ENCODE measurements at places on chromosomes 11 and 22.
A peak's percentile ranks its signal among the peaks of the same experiment; 100 is the strongest.

DNA sequence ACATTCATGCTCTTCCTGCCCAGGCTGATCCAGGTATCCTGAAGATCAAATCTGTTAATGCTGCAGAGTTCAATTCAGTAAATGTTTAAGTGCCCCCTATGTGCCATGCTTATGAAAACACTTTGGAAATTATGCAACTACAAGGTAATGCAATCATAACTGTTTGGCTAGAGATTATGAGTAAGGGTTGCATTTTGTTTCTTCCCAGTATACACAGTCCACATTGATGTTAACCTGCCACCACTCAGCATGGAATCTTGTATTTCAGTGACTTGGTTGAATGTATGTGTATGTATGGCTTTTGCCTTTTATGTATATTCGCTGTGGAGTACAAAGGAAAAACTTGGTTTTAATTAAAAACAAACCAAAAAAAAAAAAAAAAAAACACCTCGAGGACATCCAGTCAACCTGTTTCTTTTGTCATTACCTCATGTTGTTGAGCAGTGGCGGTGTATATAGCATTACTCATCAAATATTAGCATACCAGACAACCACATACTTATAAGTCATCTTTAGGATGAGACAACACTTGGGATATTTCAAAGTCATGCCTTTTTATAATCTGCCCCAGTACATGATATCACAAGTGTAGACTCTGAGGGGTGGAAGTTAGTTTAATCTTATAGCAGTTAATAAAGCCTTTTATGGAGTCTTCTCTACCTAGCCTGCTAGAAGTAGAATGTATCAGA is 86.1 kb upstream of the HORMAD2 start:
- DNase-seq = no peak

DNA sequence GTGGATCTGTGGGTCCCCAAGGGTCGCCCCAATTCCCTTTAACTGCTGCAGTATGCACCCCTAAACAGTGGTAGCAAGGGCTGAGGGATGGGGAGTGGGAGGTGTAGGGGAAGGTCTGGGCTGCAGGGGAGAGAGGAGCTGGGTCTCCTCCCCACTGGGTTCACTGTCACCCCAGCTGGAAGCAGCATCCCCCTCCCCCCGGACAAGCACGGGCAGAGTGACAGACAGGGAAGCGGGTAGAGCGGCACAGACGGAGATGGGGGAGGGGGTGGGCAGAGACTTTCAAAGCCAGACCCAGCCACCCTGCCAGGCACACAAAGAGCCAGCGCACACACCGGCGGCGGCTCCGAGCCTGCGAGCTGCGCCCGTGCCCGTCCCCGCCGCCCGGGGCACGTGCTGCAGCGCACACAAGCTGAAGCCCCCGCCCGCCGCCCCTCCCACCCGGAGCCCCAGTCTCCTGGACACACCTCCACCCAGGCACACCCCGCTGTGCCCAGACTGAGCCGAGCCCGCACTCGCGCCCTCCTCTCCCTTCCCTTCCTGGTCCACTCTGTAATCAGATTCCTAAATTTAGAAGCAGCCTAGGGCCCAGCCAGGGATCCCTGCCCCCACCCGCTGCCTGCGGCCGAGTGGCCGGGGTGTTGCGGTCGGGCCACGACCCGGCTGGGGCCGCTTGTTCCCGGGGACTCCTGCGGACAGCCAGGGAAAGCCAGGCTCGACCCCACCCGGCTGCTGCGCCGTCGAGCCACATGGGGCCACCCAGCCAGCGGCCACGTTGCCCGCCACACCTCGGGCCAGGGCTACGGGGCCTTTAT is 935 bp upstream of the RCOR2 start:
- DNase-seq = peak; percentile 80

- DNase-seq = no peak
These were observed 76.6 kb downstream of the CELSR1 start for GRCh38 chr22:46460857-46461256.

DNA sequence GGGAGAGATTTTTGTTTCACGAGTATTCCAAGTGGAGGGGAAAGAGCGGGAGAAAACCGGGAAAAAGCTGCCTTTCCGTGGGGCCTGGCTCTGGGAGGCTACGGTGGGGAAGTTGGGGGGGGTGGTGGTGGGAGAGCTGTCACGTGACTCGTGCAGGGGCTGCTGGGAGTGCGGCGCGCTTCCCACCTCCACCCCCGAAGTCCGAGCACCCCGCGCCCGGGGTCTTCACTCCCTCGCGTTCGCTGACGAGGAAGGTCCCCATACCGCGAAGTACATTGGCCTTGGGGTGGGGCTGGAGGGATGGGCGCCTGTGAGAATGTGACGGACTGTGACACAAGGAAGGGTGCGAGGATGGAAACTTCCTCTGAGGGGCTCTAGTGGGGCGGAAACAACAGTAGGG is at the start of gene TEX12:
Gene TEX12 (plus strand): TSS at position 228 of the 400 bp plus-strand sequence. CDS start 1,897 bp downstream, outside the sequence.
- DNase-seq = no peak

DNA sequence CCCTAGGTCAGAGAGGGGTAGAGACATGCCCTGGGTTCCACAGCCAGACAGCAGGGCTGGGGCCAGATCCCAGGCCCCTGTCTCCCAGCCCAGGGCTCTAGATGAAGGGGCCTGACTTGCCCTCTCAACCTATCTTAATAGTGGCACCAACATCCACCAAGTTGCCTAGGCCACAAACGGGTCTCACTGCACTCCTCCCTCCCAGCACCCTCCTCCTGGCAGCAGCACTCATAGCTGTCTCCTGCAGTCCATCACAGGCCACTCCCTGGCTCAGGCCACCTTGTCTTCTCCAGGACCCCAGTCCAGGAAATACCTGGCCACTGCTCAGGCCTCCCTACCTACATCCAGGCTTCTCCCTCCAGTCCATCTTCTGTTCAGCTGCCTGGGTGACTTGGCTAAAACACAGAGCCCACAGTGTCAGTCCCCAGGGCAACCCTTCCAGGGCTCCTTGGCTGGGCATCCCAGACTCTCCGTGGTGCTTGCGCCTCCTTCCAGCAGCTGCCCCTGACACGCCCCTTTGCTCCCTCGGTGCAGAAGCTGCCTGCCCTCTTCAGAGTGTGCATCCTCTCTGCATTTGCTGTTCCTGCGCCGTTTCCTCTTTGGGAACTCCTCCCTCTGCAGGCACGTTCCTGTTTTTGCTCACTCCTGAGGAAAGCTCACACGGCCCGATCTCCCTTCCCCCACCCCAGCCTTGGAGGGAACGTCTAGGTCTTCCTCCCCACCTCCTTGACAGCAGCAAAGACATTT is 40.5 kb downstream of the LRRC32 start:
- no peak for DNase-seq

DNA sequence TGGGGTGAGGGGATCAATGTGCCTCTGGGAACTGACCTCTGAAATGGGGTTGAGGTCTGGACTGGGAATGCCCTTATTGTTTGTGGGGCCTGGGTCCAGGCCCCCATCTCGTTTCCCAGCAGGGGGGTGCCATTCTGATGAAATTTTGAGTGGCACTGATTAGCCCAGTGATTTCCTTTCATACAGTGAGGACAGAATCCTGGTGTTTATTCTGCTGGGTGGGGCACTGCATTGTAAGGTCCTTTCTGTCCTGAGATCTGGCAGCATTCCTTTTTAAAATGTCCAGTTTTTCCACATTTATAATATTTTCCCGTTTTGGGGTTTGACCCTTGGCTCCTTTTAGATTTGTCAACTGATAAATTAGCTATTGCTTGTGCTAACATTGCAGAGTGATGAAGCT is 27.1 kb downstream of the OR10A6 start:
- DNase-seq = no peak

DNA sequence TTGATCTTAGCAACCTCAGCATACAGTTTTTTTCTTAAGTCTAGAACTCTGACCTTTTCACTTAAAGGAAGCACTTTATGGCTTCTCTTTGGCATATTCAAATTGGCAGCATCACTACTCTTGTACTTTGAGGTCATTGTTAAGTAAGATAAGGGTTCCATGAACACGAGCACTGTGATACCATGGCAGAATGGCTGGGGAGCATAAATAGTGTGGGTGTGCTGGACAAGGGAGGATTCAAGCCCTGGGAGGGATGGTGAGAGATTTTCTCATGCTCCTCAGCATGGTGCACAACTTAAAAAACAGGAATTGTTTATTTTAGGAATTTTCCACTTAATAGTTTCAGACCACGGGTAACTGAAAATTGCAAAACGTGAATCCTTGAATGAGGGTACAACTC is 111.4 kb downstream of the ATXN10 start:
- DNase-seq = no peak

DNA sequence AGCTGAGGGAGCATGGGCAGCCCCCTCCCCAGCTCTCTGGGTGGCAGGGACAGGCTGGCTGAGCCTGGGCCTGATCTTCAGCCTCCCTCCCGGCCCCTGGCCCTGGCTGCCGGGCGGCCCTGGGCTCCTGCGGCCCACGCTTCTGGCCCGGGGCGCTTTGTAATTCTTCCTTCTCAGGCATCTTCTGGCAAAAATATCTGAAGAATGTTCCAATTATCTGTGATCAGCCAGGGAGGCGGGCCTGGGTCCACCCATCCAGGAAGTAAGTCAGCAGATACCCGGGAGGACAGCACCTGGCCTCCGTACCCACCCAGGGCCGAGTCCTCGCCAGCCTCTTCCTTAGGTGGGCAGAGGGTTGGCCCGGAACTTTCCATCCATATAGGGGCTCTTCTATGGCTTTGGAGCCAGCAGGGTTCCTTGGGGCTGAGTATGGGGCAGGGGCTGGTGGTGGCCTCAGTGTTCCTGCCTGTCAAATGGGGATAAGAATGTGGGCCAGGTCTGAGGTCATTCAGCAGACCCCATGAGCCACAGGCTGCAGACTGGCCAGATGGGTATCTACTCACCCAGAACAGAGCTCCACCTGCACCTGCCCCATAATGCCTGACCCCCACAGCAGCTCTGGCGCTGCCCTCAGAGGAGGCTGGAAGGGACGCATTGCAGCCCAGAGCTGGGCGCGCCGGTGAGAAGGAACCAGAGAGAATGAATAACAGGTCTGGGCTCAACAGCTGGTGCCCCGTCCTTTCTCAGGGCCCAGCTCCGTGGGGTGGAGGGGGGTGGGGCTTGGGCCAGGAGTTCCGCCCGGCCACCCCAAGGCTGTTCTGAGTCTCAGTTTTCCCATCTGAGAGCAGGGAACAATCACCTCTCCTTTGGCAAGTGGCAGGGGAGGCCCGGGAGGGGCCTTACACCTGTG is 16.2 kb downstream of the WNT7B start:
- no peak for DNase-seq

DNA sequence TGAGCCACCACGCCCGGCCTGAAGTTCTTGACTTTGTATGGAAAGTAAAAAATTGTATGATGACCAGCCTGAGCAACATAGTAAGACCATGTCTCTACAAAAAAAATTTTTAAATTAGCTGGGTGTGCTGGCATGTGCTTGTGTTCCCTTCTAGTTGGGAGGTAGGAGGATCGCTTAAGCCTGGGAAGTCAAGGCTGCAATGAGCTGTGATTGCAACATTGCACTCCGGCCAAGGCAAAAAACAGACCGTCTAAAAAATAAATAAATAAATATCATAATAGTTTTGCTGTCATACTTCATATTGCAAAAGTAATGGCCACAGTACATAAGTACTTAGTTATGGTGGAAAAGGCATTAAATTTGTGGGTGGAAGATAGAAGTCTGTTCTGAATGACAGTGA is 3.4 kb downstream of the AGBL2 start:
- no peak for DNase-seq
